Effector memory CD4-positive, alpha-beta T cell (primary cell): ENCODE measurements at places on chromosomes 2 and 18.

- no peaks in the 10 kb centered on the region for H3K27me3 ChIP-seq
- peaks cover 80% of the 10 kb centered on the region for H3K36me3 ChIP-seq
- H3K4me1 ChIP-seq, result no peaks in the 10 kb centered on the region
These were observed 87.6 kb upstream of the NFU1 start for GRCh38 chr2:69524799-69525198.

DNA sequence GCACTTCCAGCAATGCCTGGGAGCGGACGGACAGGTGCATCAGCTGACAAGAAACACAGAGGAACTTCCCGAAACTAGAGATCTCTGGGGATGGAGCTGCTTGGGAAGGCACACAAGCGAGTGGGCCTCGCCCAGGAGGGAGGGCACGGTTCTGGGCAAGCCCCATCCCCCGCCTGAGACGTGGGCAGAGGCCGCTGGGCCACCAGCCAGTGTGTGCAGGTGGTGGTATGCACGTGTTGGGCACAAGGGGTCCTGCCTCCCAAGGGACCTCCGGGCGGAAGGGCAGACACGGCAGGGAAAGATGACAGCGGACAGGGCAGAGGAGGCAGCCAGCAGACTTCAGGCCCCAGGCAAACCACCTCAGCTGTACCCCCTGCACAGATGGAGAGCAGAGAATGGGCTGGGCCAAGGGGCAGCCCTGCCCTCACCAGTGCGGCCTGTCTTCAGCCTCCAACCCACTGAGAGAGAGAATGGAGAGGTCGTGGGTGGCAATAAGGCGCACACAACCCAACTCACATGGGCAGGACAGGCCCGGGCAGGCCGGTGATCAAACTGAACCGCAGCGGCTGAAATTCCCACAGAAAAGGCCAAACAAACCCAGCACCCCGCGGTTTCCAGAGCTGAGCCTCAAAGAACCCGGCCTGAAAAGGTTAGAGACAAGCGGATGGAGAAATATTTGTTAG lies 51.2 kb downstream of the HDAC4 start:
- no peak overlapping the region for H3K27ac ChIP-seq
- no peak overlapping the region for H3K4me3 ChIP-seq
- H3K27me3 ChIP-seq, result no peaks in the 10 kb centered on the region
- DNase-seq, result no peak
- peaks cover 6% of the 10 kb centered on the region for H3K36me3 ChIP-seq
- H3K4me1 ChIP-seq, result no peaks in the 10 kb centered on the region

DNA sequence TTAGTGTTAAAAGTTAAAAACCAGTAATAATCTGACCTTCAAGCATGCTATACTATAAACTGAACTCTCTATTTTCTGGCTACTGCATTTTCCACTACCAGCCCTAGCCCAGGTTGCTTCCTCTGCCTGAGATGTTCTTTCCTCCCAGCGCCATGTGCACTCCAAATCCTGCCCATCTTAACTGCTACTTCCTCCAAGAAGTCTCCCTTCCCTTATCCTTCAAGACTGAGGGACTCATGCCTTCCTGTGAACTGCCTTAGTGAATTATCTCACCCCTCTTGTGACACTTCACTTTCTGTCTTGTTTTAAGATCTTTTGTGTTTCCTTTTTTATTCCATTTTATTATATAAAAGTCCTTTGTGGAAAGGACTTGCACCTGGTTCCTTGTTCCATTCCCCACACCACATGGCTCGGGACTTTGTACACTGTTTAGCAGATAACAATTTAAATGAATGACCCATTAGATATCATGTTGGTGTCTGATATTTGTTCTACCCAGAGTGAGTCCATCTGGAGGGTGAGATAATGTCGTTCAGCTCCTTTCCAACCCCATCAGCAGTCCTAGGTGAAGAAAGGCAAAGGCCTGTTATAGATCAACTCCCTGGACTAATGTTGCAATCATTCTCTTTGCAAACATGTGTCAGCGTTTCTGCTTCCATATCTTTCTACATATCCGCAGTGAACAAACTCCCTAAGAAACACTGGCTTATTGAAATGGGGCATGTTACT lies 20.9 kb upstream of the AGFG1 start:
- H3K27ac ChIP-seq, result no peak overlapping the region
- no peaks in the 10 kb centered on the region for H3K27me3 ChIP-seq
- no peak overlapping the region for H3K4me3 ChIP-seq
- H3K36me3 ChIP-seq, result no peaks in the 10 kb centered on the region
- no peaks in the 10 kb centered on the region for H3K4me1 ChIP-seq
- no peak for DNase-seq

DNA sequence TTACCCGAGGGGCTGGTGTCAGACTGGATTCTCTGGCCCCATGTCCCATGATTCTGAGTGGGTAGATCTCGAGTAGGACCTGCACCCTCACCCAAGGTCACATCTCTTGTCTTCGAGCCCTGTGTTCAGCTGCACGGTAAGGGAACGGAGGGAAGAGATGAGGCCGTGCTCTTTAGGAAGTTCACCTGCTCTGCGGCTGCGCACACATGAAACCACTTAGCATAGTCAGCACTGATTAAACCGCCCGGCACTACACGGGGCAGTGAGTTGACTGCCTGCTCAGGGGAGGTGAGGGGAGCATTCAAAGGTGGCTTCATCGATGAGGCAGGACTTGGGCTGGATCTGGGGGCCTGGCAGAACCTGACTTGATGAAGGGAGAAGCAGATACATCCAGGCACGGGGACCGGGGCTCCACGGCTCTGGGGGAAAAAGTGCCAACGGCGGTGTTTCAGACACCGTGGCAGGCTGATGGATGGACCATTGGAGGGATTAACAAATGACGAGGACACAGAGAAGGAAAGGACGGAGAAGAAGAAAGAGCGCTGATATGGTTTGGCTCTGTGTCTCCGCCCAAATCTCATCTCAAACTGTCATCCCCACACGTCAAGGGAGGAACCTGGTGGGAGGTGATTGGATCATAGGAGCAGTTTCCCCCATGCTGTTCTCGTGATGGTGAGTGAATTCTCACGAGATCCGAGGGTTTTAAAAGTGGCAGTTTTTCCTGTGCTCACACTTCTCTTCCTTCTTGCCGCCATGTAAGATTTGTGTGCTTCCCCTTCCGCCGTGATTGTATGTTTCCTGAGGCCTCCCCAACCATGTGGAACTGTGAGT lies 248.6 kb downstream of the CYP26B1 start:
- H3K36me3 ChIP-seq, result no peaks in the 10 kb centered on the region
- DNase-seq, result no peak
- no peak overlapping the region for H3K4me3 ChIP-seq
- H3K27ac ChIP-seq, result no peak overlapping the region
- H3K4me1 ChIP-seq, result no peaks in the 10 kb centered on the region
- H3K27me3 ChIP-seq, result no peaks in the 10 kb centered on the region

GRCh38 chr2:207067473-207067872 lies 98.3 kb downstream of the KLF7 start:
- no peak overlapping the region for H3K4me3 ChIP-seq
- no peak overlapping the region for H3K27ac ChIP-seq
- DNase-seq, result no peak
- H3K4me1 ChIP-seq, result no peaks in the 10 kb centered on the region

- peaks cover 35% of the 10 kb centered on the region for H3K36me3 ChIP-seq
- H3K27ac ChIP-seq, result no peak overlapping the region
- no peak for DNase-seq
These were observed 31.2 kb downstream of the GLS start for GRCh38 chr2:190911813-190912212.

DNA sequence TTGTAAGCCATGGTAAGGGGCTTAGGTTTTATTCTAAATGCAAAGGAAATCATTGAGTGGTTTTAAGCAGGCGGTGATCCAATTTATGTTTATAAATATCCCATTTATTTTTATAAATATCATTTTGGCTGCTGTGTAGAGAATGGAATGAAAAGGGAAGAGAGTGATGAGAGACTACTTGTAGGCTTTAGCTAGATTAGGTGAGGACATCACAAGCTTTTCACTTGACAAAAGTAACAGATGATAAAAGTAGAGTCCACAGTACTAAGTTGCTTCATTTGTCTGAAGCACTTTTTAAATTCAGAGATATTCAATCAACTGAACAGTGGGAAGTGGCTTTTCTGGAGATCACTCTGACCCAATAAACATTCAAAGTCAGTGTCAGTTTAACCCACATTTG lies 65.4 kb upstream of the FSHR start:
- DNase-seq, result no peak
- no peak overlapping the region for H3K27ac ChIP-seq
- no peak overlapping the region for H3K4me3 ChIP-seq
- H3K27me3 ChIP-seq, result no peaks in the 10 kb centered on the region
- no peaks in the 10 kb centered on the region for H3K4me1 ChIP-seq

- DNase-seq, result no peak
- no peaks in the 10 kb centered on the region for H3K27me3 ChIP-seq
- no peaks in the 10 kb centered on the region for H3K36me3 ChIP-seq
- no peak overlapping the region for H3K27ac ChIP-seq
- H3K4me1 ChIP-seq, result no peaks in the 10 kb centered on the region
These were observed 154.9 kb upstream of the SOX11 start for GRCh38 chr2:5537180-5537688.

DNA sequence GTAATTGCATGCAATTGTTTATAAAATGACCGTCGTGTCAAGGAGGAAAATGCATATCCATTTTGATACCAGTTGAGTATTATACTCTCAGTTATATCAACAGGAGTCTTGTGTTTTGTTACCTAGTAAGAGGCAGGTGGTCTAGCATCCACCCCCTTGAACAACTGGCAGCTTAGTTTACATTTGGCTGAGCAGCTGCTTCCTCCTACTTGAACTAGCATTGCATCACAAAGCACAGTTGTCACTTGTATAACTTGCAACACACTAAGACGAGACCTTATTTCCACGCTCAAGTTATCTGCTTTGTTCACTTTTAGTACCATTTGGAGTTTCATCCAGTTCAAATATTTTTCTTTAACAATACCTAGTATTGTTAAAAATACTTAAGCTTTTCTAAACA lies 75.4 kb upstream of the UBE2E3 start:
- no peaks in the 10 kb centered on the region for H3K36me3 ChIP-seq
- H3K27me3 ChIP-seq, result no peaks in the 10 kb centered on the region
- no peaks in the 10 kb centered on the region for H3K4me1 ChIP-seq
- no peak for DNase-seq
- H3K27ac ChIP-seq, result no peak overlapping the region

DNA sequence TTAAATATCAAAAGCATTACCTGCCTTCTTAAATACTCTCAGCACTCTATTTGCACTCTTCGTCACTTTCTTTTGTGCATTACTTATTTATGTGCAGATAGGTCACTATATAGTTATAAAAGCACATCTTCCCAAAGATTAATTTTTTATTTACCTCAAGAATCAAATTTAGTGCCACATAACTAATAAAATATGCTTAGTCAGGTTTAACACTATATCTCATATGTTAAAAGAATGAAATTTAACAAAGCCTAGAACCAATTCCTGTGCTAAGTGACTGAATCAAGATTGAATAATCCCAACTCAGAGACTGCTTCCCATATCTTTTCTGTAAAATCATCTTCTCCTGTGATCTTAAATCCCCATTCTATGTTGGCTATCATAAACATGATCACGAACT lies 957.5 kb upstream of the NXPH2 start:
- no peaks in the 10 kb centered on the region for H3K4me1 ChIP-seq
- DNase-seq, result no peak
- H3K27ac ChIP-seq, result no peak overlapping the region
- no peak overlapping the region for H3K4me3 ChIP-seq

- H3K4me3 ChIP-seq, result no peak overlapping the region
- no peaks in the 10 kb centered on the region for H3K36me3 ChIP-seq
- H3K4me1 ChIP-seq, result no peaks in the 10 kb centered on the region
- H3K27me3 ChIP-seq, result no peaks in the 10 kb centered on the region
- DNase-seq, result no peak
- H3K27ac ChIP-seq, result no peak overlapping the region
These were observed 126.5 kb downstream of the MAPK4 start for GRCh38 chr18:50686409-50686808.

GRCh38 chr18:10053861-10054260 lies 140.0 kb downstream of the VAPA start:
- H3K27ac ChIP-seq, result no peak overlapping the region
- no peaks in the 10 kb centered on the region for H3K4me1 ChIP-seq
- DNase-seq, result no peak

DNA sequence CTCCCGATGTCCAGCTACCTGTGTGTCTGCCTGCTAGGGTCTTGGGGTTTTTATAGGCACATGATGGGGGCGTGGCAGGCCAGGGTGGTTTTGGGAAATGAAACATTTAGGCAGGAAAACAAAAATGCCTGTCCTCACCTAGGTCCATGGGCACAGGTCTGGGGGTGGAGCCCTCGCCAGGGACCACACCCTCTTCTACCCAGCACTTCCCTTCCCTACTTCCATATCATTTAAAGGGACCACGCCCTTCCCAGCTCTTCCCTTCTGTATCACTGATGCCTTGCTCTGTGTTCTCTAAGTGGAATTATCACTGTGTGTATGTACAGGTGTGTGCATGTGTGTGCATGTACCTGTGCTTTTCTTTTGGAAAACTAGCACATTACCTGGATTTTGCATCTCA lies 6.3 kb downstream of the UGT1A1 start:
- H3K4me1 ChIP-seq, result no peaks in the 10 kb centered on the region
- H3K36me3 ChIP-seq, result no peaks in the 10 kb centered on the region
- H3K27ac ChIP-seq, result no peak overlapping the region
- no peaks in the 10 kb centered on the region for H3K27me3 ChIP-seq
- H3K4me3 ChIP-seq, result no peak overlapping the region

DNA sequence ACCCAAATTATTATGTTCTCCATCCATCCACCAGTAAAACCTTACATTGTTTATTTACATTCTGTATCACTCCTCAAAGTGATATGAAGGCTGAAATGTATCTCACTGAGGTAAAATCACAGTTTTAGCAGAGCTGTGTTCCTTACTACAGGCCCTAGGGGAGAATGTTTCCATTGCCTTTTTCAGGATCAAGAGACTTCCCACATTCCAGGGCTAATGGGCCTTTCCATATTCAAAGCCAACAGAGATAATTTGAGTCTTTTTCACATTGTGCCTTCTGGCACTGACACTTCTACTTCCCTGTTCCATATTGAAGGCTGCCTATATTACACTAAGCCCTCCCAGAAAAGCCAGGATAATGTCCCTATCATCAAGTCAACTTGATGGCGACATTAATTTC lies 20.0 kb downstream of the NETO1 start:
- H3K4me3 ChIP-seq, result no peak overlapping the region
- no peaks in the 10 kb centered on the region for H3K4me1 ChIP-seq

GRCh38 chr2:28053597-28053996 lies 163.1 kb downstream of the BABAM2 start:
- H3K27ac ChIP-seq, result no peak overlapping the region
- H3K27me3 ChIP-seq, result no peaks in the 10 kb centered on the region
- no peaks in the 10 kb centered on the region for H3K36me3 ChIP-seq

GRCh38 chr2:136185981-136186776 lies 68.2 kb upstream of the CXCR4 start:
- no peak overlapping the region for H3K27ac ChIP-seq
- no peaks in the 10 kb centered on the region for H3K27me3 ChIP-seq
- H3K4me3 ChIP-seq, result no peak overlapping the region
- DNase-seq, result no peak

- H3K36me3 ChIP-seq, result peaks cover 58% of the 10 kb centered on the region
- H3K27me3 ChIP-seq, result no peaks in the 10 kb centered on the region
- no peak overlapping the region for H3K4me3 ChIP-seq
- no peaks in the 10 kb centered on the region for H3K4me1 ChIP-seq
- no peak overlapping the region for H3K27ac ChIP-seq
These were observed 13.5 kb downstream of the CCDC121 start for GRCh38 chr2:27615316-27615715.

GRCh38 chr18:39211461-39211860 lies 1645.9 kb upstream of the CELF4 start:
- no peak overlapping the region for H3K4me3 ChIP-seq
- no peak overlapping the region for H3K27ac ChIP-seq
- no peaks in the 10 kb centered on the region for H3K36me3 ChIP-seq
- no peaks in the 10 kb centered on the region for H3K27me3 ChIP-seq
- no peaks in the 10 kb centered on the region for H3K4me1 ChIP-seq
